ENCODE measurements at places on chromosomes 6 and 20.

DNA sequence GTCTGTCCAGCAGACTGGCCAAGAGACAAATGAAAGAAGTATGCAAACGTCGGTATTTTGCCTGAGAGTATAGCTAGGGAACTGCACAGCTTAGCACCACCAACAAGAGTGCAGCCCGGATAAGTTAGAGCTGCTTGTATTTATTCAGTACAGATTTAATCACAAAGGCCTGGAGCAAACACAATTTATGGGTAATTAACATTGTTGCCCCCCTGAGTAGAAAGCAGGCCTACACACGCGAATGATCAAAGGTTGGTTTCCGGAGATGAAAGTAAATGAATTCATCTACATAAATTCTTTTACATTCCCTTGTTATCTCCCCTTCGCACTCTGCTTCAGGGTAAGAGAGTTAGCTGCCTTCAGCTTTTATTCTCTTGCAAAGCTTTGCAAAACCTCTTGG lies 24.7 kb upstream of the CRISP1 start:
- H3K27ac ChIP-seq = no peak overlapping the region
- H3K4me1 ChIP-seq = no peaks in the 10 kb centered on the region
- no peak overlapping the region for H3K4me3 ChIP-seq
- no peak for DNase-seq
- no peaks in the 10 kb centered on the region for H3K36me3 ChIP-seq

- H3K27ac ChIP-seq = no peak overlapping the region
- H3K4me3 ChIP-seq = no peak overlapping the region
- no peaks in the 10 kb centered on the region for H3K36me3 ChIP-seq
- H3K27me3 ChIP-seq = peaks cover 7% of the 10 kb centered on the region
These were observed 39.9 kb upstream of the PRDM1 start for GRCh38 chr6:106046116-106046853.

DNA sequence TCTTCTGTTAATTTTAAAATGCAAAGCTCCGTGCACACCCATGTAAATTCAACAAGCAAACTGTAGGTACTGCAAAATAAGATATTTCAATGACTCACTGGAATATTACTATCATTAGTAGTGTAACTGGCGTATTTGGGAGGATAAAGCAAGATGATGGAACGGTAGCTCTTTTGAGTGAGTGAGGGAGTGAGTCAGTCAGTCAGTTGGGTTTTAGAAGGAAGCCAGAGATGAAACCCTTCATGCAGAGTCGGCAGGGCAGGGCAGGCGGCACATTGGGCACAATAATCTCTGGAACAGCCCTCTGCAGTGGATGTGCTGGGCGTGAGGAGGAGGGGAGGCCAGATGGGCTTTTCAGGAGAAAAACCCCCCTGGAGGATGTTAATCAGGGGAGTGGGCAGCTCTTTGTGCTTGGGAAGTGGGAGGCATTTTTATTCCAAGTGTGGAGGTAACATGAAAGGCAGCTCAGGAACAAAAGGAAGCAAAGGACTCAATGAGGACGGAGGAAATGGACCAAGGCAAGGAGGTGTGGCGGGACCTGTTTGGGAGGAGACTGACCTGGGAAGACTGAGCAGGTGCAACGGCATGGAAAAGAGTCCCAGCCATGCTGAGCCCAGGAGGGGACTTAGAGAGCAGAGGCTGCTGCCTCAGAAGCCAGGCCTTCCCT lies 171.2 kb downstream of the ZDHHC14 start:
- H3K27me3 ChIP-seq = peaks cover 1% of the 10 kb centered on the region
- H3K4me3 ChIP-seq = no peak overlapping the region
- DNase-seq = no peak
- H3K36me3 ChIP-seq = no peaks in the 10 kb centered on the region
- H3K27ac ChIP-seq = no peak overlapping the region

- H3K36me3 ChIP-seq = no peaks in the 10 kb centered on the region
- no peaks in the 10 kb centered on the region for H3K4me1 ChIP-seq
- no peak overlapping the region for H3K27ac ChIP-seq
- peaks cover 3% of the 10 kb centered on the region for H3K27me3 ChIP-seq
- no peak for DNase-seq
- no peak overlapping the region for H3K4me3 ChIP-seq
These were observed 196.4 kb downstream of the SIM1 start for GRCh38 chr6:100268326-100268725.

DNA sequence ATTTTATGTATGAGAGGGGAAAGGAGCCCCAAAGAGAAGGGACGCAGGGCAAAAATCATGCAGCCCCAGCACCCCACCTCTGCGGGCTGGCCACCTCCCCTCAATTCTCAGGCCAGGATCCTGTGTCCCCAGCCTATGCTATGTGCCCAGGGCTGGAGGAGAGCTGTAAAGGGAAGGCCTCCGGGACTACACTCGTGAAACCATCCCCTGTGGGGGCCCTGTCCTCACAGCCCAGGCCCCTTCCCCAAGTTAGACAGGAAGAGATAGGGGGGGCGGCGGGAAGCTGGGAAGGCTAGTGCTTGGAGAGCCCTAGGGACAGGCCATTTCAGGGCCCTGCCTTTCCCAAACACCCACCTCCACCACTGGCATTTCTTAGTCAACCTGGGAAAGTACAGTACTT lies 1.4 kb upstream of the COL11A2 start:
- H3K27ac ChIP-seq = peak overlapping the region; percentile 50
- peaks cover 13% of the 10 kb centered on the region for H3K27me3 ChIP-seq

GRCh38 chr6:31035862-31036497 lies 25.7 kb downstream of the MUC22 start:
- no peaks in the 10 kb centered on the region for H3K36me3 ChIP-seq
- no peak overlapping the region for H3K27ac ChIP-seq
- no peaks in the 10 kb centered on the region for H3K4me1 ChIP-seq
- DNase-seq = no peak

GRCh38 chr6:20331625-20332024 lies 70.1 kb upstream of the E2F3 start:
- no peak overlapping the region for H3K27ac ChIP-seq
- no peak for DNase-seq
- peaks cover 21% of the 10 kb centered on the region for H3K4me1 ChIP-seq
- no peak overlapping the region for H3K4me3 ChIP-seq
- no peaks in the 10 kb centered on the region for H3K27me3 ChIP-seq

- H3K4me3 ChIP-seq = peak within 1 kb of the TSS; percentile 98
- peaks cover 21% of the 10 kb centered on the region for H3K4me1 ChIP-seq
- peak within 1 kb of the TSS; percentile 95 for H3K27ac ChIP-seq
- H3K27me3 ChIP-seq = peaks cover 7% of the 10 kb centered on the region
- no peaks in the 10 kb centered on the region for H3K36me3 ChIP-seq
These were observed at the start of gene ZKSCAN3 for GRCh38 chr6:28349892-28350737. Gene ZKSCAN3, plus strand, starts transcription at chr6:28349947. Its CDS starts 9,640 bp downstream, at chr6:28359587.

- no peak overlapping the region for H3K27ac ChIP-seq
- peak; percentile 60 for DNase-seq
- H3K4me3 ChIP-seq = no peak overlapping the region
- no peaks in the 10 kb centered on the region for H3K36me3 ChIP-seq
These were observed 99.8 kb upstream of the FOXA2 start for GRCh38 chr20:22684072-22684762.

DNA sequence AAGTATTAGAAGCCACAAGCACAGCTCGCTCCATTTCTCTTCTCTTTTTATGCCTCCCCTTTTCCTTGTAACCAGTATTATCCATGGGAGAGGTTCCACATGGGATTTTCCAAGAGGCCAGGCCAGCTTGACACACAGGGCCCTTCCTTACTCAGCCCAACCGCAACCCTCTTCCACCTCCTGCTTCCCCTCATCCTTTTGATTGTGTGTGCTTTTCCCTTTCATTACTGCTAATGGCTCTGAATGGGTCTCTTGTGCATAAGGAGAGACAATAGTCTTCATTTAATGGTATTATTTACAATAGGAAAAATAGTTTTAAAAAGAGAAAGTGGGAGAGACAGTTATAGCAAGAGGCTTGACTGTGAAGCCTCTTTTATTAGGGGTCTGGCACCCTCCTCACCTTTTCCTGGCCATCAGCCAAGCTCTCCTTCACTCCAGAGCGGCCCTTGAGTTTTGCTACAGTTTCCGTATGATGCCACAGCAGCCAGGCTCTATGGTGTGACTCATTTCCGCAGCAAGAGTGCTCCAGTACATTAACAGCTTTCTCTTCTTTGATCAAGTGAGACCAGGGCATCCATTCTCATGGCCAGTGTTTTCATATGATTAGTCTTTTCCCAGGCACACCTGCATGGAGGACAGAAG lies 579.5 kb downstream of the TFAP2B start:
- H3K36me3 ChIP-seq = no peaks in the 10 kb centered on the region
- H3K4me3 ChIP-seq = no peak overlapping the region
- DNase-seq = no peak
- no peaks in the 10 kb centered on the region for H3K4me1 ChIP-seq
- no peaks in the 10 kb centered on the region for H3K27me3 ChIP-seq

- peaks cover 5% of the 10 kb centered on the region for H3K27me3 ChIP-seq
- no peaks in the 10 kb centered on the region for H3K36me3 ChIP-seq
- no peak for DNase-seq
- H3K4me1 ChIP-seq = no peaks in the 10 kb centered on the region
- no peak overlapping the region for H3K4me3 ChIP-seq
These were observed 14.1 kb upstream of the SPDEF start for GRCh38 chr6:34570066-34570833.

GRCh38 chr6:123329337-123329736 lies 307.4 kb downstream of the TRDN start:
- DNase-seq = no peak
- H3K4me3 ChIP-seq = no peak overlapping the region
- no peaks in the 10 kb centered on the region for H3K27me3 ChIP-seq
- H3K36me3 ChIP-seq = no peaks in the 10 kb centered on the region
- no peak overlapping the region for H3K27ac ChIP-seq
- no peaks in the 10 kb centered on the region for H3K4me1 ChIP-seq

DNA sequence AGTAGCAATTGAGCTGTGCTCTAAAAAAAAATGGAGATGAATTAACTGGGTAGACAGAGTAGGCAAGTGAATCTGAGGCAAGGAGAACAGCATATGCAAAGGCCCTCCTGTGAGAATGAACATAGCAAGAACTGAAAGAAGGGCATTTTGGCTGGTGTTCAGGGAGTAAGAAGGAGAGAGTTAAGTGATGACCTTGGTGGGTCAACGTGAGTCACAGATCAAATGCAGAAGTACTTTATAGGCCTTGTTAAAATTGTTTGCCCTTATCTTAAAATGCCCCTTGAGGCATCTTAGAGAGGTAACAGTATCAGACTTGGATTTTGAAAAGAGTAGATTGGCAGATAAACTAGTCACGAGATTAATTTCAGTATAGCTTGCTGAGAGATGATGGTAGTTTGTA lies 24.5 kb downstream of the NDUFAF5 start:
- H3K27ac ChIP-seq = no peak overlapping the region
- H3K36me3 ChIP-seq = peaks cover 15% of the 10 kb centered on the region
- no peaks in the 10 kb centered on the region for H3K27me3 ChIP-seq
- DNase-seq = no peak
- H3K4me1 ChIP-seq = peaks cover 8% of the 10 kb centered on the region
- no peak overlapping the region for H3K4me3 ChIP-seq

- DNase-seq = peak; percentile 46
- H3K4me1 ChIP-seq = peaks cover 12% of the 10 kb centered on the region
- H3K4me3 ChIP-seq = no peak overlapping the region
- H3K27ac ChIP-seq = peak overlapping the region; percentile 34
These were observed 825.3 kb upstream of the GJE1 start for GRCh38 chr6:141307309-141307998.

GRCh38 chr6:83368577-83368976 lies 62.3 kb downstream of the ME1 start:
- no peak for DNase-seq
- no peaks in the 10 kb centered on the region for H3K4me1 ChIP-seq
- no peak overlapping the region for H3K4me3 ChIP-seq
- no peaks in the 10 kb centered on the region for H3K36me3 ChIP-seq

GRCh38 chr6:147858421-147858820 lies 349.9 kb downstream of the SAMD5 start:
- no peak for DNase-seq
- H3K27ac ChIP-seq = no peak overlapping the region
- H3K4me3 ChIP-seq = no peak overlapping the region
- no peaks in the 10 kb centered on the region for H3K27me3 ChIP-seq
- H3K4me1 ChIP-seq = no peaks in the 10 kb centered on the region

- no peaks in the 10 kb centered on the region for H3K4me1 ChIP-seq
- H3K36me3 ChIP-seq = no peaks in the 10 kb centered on the region
- H3K4me3 ChIP-seq = no peak overlapping the region
- no peak for DNase-seq
- no peaks in the 10 kb centered on the region for H3K27me3 ChIP-seq
These were observed 821.3 kb downstream of the TFAP2A start for GRCh38 chr6:9593554-9593953.

GRCh38 chr6:170203212-170203611 lies 87.7 kb downstream of the DLL1 start:
- peaks cover 7% of the 10 kb centered on the region for H3K4me1 ChIP-seq
- no peak overlapping the region for H3K27ac ChIP-seq
- DNase-seq = no peak
- no peak overlapping the region for H3K4me3 ChIP-seq
- no peaks in the 10 kb centered on the region for H3K36me3 ChIP-seq
- no peaks in the 10 kb centered on the region for H3K27me3 ChIP-seq

DNA sequence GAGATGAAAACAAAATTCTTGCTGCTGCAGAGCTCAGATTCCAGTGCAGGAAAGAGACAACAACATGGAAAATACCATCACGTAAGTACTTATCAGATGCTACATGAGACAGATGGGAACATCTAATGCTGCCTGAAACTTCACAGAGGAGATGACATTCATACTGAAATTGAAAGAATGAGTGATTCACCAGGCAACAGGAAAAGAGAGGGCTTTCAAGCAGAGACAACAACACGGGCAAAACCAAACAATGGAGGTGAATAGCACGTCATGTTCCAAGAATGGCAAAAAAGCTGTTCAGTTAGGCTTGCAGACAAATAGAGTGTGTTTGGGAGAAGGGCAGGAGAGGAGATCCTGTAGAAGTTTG lies 39.3 kb downstream of the GTF2H5 start:
- H3K27me3 ChIP-seq = peaks cover 5% of the 10 kb centered on the region
- peak overlapping the region; percentile 24 for H3K4me3 ChIP-seq
- DNase-seq = peak; percentile 56
- H3K27ac ChIP-seq = peak overlapping the region; percentile 81
- H3K4me1 ChIP-seq = peaks cover 33% of the 10 kb centered on the region

GRCh38 chr20:45909817-45910669 lies 1.9 kb downstream of the PLTP start:
- H3K27ac ChIP-seq = peak overlapping the region; percentile 76
- H3K27me3 ChIP-seq = peaks cover 8% of the 10 kb centered on the region
- H3K36me3 ChIP-seq = no peaks in the 10 kb centered on the region
- H3K4me3 ChIP-seq = peak overlapping the region; percentile 86
- DNase-seq = no peak

All from activated CD8-positive, alpha-beta T cell treated with anti-CD3 and anti-CD28 coated beads for 36 hours (primary cell).